ENCODE measurements at places on chromosomes 2 and 18.

GRCh38 chr2:219444566-219445091, 10.0 kb downstream of the SPEG start:
- DNase-seq: no peak

DNA sequence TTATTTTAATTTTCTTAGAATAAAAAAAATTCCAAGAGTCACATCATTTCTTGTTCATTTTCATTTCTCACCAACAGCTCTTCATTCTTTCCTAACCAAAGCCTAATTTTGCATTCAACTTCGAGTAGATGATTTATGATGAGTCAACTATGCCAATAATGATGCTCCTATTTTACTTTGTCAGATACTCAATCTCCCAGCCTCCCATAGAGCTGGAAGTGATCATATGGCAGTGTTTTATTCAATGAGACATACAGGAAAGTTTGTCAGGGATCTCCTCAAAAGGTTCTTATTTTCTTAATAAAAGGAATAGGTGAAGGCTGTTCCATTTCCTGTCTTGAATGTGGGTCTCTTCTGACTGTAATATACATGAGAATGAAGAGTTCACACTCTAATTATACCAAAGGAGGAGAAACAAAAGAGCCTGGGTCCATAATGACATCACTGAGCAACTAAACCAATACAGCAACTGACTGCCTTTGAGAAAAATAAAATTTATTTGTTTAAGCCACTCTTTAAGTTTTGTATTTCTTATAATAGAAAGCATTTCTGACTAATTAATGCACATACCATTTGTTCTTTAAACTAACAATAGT, 231.2 kb upstream of the CYP26B1 start:
- DNase-seq: no peak

DNA sequence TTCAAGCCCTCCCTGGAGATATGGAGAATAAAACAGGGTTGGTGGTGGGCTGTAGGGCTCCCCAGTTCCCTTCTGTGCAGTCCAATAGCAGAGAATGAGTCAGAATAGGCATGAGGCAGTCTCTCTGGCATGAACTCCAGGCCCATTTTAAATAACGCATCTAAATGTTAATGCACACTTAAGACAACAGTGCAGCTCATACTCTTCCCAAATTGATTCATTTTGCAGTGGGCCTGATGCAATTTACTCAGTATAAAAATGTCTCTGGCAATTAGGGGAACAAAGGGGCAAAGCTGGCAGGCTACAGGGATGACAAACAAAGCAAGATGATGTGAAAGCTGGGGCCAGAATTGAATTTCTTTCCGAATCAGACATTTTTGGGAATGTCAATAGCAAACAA, 402.8 kb downstream of the CLIP4 start:
- DNase-seq: no peak

DNA sequence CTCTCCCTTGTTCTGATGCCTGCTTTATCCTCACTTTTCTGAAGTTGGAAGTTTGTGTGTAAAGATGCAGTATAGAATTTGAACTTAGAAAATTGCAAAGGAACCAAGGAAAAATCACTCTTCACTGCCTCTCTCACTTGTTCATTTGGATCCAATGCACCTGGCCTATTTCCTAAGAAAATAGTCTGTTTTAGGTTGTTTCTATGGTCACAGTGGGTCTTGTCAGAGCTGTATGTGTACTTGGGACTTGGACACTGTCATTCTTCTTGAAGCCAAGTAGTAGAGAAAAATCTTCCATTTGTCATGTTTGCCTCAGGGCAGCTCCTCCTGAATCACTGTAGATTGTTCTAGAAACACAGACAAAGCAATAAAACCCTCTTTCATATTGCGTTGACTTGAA, 80.3 kb upstream of the SESTD1 start:
- no peak for DNase-seq

DNA sequence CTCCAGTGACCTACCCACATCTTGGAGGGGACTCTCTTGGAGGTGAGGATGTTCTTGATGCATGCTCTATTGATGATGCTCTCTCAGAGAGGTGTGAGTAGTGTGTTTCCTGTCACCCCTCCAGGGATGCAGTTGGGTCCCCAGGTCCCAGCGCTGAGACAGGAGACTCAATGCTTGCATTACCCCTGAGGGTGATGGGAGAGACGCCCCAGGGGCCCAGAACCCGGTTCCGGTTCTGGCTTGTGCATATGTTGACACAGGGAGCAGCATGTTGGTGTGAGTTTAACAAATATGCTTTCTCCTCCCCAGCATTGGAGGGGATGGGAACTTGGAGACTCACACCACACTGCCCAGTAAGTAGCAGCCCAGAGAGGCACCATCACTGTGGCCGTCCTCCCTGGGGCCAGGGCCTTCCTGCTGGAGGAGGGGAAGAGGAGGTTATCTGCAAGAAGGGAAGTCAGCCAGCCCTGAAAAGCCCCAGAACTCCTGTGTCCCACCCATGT, 124.5 kb downstream of the PLB1 start:
- DNase-seq: no peak

- DNase-seq: no peak
These were observed 79.5 kb downstream of the CCDC138 start for GRCh38 chr2:108866041-108866440.

- DNase-seq: no peak
These were observed 12.0 kb upstream of the CASP8 start for GRCh38 chr2:201248288-201248844.

GRCh38 chr2:143417428-143417827, 288.2 kb downstream of the ARHGAP15 start:
- DNase-seq: no peak

- no peak for DNase-seq
These were observed 284.3 kb upstream of the LRATD1 start for GRCh38 chr2:14348247-14348646.

DNA sequence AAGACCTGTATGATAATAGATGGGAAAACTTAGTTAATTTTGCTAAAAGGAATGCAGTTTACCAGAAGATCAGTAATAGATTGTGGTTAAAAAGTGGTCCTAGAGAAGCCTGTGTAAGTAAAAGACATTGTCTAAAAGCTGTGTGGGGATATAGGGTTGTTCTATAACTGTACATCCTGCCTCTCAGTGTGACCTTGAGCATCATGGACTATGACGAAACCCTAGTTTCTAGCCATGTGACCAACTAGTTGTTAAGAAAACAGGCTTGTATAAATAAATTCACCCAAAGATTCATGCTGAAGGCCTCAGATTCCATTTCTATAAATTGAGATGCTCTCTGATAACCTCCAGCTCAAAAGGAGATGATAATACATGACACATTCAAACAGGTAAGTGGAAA, 160.7 kb downstream of the IKZF2 start:
- no peak for DNase-seq

- DNase-seq: no peak
These were observed 1.5 kb upstream of the INHBB start for GRCh38 chr2:120344214-120344975.

DNA sequence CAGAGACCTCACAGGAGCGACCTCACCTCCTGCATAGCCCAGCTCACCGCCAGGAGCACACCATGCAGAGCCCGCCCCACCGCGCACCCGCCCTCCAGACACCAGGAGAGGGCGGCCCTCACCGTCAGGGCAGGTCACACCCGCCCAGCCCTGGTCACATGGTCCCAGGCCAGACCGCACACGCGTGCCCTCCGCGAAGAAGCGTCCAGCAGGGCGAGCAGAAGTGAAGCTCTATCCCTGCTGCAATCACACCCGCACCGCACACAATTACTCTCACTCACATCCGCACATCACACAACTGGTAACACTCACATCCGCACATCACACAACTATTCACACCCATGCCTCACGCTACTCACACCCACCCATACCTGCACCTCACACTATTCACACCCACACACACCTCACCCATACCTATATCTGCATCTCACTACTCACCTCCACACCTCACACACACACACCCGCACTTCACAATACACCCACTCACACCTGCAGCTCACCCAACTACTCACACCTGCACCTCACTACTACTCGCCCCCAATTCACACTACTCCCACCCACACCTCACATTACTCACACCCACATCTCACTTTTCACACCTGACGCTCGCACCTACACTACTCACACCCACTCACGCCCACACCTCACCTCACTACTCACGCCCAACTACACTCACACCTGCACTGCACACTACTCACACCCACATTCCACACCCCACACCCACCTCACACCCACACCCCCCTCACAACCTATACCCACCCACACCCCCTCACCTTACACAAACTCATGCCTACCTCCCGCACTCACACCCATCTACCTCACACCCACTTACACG, 242.0 kb downstream of the HDAC4 start:
- DNase-seq: no peak
